ENCODE measurements at places on chromosomes 16 and 17.

GRCh38 chr17:33688771-33689170 is 395.7 kb upstream of the ASIC2 start:
- DNase-seq = no peak

DNA sequence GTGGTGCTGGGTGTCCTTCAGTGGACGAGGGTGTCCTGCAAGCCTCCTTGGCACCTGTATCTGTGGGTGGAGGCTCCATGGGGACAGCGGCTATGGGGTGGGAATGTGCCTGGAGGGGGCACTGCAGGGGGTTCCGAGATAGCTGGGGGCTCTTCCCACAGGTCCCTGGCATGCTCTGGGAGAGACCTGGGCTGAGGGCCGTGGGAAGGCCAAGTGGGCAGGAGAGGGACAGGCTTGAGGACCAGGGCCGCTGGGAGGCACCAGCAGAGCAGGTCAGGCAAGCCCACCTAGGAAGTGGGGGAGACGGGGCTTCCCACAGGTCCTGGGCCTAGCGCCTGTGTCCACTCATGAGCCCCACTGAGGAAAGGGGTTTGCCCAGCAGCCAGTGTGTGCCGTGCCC is 9.7 kb downstream of the LRRC75A start:
- DNase-seq = no peak

DNA sequence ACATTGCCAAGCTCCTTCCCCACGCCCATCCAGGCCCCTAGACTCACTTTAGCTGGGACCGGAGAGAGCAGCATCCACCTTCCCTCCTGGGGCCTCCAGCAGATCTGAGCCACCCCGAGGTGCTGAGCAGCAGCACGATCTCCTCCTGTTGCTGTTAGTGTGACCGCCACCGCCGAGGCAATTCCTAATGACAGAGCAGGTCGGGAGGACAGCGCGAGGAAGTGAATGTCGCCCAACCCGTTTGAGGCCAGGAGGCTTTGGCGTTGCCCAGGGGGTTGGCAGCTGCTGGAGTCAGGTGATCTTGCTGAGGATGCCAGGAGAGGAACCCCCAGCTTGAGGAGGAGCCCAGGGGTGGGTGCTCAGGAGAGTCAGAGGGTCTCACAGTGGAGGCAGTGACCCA is at the start of gene RNF222:
RNF222 (minus strand) TSS at position 192 of the 400 bp plus-strand sequence. CDS start 4,366 bp downstream, outside the sequence.
- DNase-seq = no peak

DNA sequence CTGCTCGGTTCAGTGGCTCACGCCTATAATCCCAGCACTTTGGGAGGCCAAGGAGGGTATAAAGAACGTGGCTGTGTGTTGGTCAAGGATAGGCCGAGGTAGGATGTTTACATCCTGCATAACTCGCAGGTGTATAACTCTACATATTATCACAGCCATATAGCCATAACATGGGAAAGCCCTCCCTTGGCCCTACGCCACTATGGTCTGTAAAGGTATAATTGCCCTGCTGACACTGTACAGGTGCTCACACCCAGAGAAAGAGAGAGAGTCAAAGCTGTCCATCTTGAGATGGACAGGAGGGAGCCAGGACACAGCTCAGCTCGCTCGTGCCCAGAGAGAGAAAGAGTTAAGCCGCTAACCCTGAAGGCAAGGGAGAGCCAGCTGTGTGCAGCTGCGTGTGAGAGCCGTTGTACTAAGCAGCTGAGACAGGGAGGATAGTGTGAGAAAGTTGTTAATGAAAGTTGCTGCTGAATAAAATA is 30.4 kb upstream of the DHX8 start:
- DNase-seq = no peak

GRCh38 chr16:58620396-58620795 is 9.2 kb downstream of the CNOT1 start:
- DNase-seq = no peak

DNA sequence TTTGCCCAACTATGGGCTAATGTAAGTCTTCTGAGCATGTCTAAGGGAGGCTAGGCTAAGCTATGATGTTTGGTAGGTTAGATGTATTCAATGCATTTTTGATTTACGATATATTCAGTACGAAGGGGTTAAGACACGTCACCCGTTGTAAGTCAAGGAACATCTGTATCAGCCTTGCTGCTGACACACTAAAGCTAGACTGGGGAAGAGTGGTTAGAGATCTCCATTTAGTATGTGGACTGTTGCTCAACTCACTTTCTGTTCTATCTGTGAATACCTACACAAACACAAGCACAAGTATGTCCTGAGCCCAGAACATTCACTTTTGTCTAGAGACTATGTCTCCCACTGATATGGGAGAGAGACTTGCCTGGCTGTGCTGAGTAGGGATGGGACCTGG is 71.5 kb downstream of the VMP1 start:
- no peak for DNase-seq

DNA sequence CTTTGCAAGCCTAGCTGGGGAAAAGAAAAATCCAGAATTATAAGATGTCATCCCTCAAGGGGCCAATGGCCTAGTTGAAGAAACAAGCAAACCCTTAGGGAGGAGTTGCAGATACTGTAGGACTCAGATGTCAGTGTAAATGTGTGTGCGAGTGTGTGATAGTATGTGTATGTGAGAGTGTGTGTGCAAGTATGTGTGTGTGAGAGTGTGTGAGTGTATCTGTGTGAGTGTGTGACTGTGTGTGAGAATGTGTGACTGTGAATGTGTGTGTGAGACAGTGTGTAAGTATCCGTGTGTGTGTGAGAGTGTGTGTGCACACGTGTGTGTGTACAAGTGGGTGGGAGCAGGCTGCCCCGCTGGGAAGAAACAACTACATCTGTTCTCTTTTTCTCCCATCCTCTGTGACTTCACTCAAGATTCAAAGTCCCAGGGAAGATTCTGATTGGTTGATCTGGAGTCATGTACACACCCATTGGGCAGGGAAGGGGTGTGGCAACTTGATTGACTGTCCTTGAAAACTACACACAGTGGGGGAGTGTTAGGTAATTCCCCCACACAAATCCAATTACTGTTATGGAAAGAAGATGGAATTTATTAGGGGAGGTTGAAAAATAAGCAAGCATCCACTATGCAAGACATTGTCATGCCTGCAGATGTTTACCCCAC is 40.7 kb downstream of the IRX3 start:
- no peak for DNase-seq

- no peak for DNase-seq
Observed at GRCh38 chr17:81667754-81668153, 1.2 kb downstream of the CCDC137 start.

- DNase-seq = no peak
Observed at GRCh38 chr16:4089811-4090301, 26.4 kb downstream of the ADCY9 start.

DNA sequence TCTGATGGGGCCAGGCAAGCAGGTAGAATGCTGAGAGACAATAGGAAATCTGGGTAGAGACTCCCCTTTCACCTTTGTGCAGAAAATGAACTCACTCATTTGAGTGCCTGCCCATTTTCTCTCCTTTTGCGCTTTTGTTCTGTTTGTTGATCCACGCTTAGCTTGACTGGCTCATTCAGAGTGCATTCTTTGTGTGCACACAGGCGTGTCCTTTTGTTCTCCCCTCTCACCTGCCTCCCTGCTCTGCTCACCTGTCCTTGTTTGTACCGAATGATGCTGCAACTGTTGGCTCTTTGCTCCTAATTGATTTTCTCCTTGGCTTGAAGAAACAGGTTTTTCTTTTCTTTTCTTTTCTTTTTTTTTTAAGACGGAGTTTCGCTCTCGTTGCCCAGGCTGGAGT is 15.8 kb downstream of the PGS1 start:
- DNase-seq = no peak

DNA sequence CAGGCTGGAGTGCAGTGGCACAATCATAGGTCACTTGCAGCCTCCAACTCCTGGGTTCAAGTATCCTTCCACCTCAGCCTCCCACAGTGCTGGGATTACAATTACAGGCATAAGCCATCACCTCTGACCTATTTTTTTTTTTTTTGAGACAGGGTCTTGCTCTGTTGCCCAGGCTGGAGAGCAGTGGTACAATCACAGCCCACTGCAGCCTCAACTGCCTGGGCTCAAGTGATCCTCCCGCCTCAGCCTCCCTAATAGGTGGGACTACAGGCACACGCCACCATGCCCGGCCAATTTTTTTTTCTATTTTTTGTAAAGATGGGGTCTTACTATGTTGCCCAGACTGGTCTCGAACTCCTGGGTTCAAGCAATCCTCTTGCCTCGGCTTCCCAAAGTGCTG is 5.6 kb upstream of the GGA2 start:
- no peak for DNase-seq

- DNase-seq = no peak
Observed at GRCh38 chr16:529012-529575, 1.6 kb downstream of the CAPN15 start.

DNA sequence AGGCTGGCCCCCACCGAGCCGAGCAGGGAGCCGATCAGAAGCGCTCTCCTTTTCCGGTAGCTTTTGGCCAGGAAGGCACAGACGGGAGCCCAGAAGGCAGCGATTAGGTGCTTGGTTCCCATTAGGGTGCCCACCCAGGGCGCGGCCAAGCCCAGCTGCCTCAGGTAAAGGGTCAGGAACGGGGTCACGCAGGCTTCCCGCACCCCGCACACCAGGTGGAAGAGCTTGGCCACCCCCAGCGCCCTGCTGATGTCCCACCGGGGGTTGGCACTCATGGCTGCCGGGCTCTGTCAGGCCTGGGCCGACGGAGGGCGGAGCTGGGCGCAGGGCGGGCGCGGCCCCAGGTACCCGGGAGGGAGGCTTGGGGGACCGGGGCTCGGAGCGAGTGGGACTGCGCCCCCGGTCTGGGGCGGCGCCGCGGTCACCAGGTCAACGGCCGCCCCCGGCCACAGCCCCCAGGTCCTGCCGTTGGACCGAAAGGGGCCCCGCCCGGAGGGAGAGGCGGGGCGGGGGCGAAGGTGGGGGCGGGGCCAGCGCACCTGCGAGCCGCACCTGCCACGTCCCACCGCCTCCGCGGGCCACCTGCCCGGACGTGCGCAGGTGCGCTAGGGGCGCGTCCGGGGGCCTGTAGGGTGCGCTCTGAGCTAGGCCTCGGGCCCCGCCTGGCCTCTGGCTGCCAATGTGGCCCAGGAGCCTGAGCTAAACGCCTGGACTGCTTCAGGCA is at the start of gene MFSD6L:
MFSD6L (minus strand) TSS at position 520 of the 724 bp plus-strand sequence; CDS start at position 275, 245 bp downstream.
- DNase-seq = no peak

DNA sequence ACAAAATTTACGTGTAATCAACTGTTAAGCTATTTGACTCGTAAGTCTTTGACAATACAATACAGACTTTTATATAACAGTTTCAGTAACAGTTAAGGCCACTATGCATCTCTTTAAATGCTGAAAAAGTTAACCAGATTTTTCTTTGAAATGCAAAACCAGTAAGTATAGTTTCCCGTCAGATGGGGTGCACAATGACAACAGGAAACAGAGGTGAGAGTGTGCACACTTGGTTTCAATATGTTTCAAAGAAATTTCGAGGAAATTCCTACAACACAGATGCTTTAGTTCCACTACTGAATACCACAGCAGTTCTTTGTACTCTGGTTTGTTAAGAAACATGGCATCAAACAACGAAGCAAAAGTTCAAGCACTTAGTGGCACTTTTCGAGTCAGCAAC is 48.4 kb downstream of the RNF157 start:
- DNase-seq = no peak

DNA sequence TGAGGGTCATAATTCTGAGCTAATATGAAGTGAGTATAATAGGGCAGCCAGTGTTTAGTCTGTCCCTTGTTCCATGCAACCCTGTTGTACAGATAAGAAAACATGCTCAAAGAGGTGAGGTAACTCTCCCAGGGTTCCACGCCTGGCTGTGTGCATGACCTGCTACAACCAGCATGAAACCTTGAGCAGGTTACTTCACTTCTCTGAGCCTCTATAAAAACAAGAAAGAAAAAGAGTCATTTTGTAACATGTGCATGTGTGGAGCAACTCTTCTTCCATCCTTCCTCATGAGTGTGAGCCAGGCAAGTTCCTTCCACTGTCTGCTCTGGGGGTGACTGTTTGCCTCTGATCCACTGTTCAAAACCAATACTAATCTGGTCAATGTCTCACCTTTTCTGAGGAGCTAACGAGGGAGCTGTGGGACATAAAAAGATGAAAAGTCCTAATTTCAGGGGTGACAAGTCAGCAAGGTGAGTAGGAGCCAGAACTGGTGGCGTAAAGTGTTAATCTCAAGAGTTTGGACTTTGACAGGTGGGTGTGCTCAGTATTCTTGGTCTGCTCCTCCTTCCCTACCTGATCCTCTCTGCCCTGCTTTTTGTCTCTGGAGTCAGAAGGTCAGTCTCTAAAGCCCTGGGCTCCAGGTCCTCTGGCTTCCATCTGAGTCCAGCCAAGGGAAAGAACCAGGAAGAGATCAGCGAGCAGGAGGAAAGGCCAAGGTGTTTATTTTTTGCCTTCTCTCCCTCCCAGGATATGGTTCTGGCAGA is 21.5 kb downstream of the GFOD2 start:
- DNase-seq = no peak
